Osteocyte (in vitro differentiated cells): ENCODE measurements at places on chromosomes 4 and X. TPM values are rescaled to one million over a fixed set of nuclear protein-coding genes. Genes with fewer than 3 reads are reported as not detected.

The HPSE gene
- 4.9 and 6.1 TPM in 2 replicates for total RNA-seq

The TMEM31 gene
- not detected in 2 replicates for total RNA-seq

The PLK4 gene
- total RNA-seq = 3.7 and 5.7 TPM in 2 replicates

The CSTF2 gene
- 12.2 and 14.8 TPM in 2 replicates for total RNA-seq

The NPNT gene
- total RNA-seq = not detected in 2 replicates

The KLKB1 gene
- total RNA-seq = 0.43 TPM in 1 of 2 replicates, not detected in the other

The ARHGAP10 gene
- 121 and 126 TPM in 2 replicates for total RNA-seq

The KLHL4 gene
- total RNA-seq = 0.38 and 0.63 TPM in 2 replicates

The MBTPS2 gene
- total RNA-seq = 23.7 and 25.1 TPM in 2 replicates

The NKX6-1 gene
- not detected in 2 replicates for total RNA-seq

The RNF128 gene
- total RNA-seq = not detected in 2 replicates

The PAQR3 gene
- total RNA-seq = 10.1 and 12.4 TPM in 2 replicates

The C1QTNF7 gene
- not detected in 2 replicates for total RNA-seq

The ENAM gene
- total RNA-seq = not detected in 2 replicates

The PLP2 gene
- 97.4 and 100 TPM in 2 replicates for total RNA-seq

The UGT2A1 gene
- total RNA-seq = not detected in 2 replicates

The DBET gene
- not detected in 2 replicates for total RNA-seq

The ATRX gene
- total RNA-seq = 102 and 103 TPM in 2 replicates

The ZAR1 gene
- total RNA-seq = not detected in 2 replicates

The TLR6 gene
- 2.5 TPM in 2 replicates for total RNA-seq

The HELT gene
- total RNA-seq = not detected in 2 replicates

The PDK3 gene
- 9.6 TPM in 2 replicates for total RNA-seq
